ENCODE measurements at places on chromosomes 12 and 14.

DNA sequence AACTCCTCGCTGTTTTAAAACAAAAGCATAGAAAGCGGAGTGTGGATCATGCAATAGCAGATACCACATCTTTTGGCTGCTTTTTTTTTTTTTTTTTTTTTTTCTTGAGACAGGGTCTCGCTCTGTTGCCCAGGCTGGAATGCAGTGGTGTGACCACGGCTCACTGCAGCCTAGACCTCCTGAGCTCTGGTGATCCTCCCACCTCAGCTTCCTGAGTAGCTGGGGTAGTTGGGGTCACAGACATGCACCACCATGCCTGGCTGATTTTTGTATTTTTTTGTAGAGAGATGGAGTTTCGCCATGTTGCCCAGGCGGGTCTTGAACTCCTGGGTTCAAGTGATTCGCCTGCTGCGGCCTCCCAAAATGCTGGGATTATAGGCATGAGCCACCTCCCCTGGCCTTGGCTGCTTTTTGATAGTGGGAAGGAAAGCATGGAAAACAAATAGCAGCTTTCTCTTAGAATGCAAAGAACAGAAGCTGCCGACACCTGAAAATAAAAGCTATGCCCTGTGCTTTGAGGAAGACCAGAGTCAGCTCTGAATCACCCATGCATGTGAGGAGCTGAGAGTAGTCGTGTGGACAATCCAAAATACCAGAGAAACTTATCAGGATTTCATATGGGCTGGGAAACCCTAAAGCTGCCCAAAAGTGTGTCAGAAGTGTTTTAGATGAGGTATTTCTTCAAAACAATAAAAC lies 3.6 kb upstream of the ELK3 start:
- DNase-seq, result no peak

DNA sequence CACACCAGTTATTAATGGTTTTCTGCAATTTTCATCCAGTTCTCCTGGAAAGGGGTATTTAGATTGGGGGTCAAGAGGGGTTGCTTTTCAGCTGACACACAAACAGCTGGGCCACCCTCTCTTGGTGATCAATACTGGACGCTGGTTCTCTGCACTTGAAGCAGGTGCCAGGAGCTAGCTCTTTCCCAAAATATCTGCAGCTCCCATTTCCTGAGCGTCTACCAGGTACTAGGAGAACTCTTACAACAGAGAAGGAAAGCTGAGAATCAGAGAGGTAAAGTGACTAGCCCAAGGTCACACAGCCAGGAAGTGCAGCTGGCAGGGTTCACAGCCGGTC lies 1.2 kb downstream of the TESC start:
- DNase-seq, result no peak

DNA sequence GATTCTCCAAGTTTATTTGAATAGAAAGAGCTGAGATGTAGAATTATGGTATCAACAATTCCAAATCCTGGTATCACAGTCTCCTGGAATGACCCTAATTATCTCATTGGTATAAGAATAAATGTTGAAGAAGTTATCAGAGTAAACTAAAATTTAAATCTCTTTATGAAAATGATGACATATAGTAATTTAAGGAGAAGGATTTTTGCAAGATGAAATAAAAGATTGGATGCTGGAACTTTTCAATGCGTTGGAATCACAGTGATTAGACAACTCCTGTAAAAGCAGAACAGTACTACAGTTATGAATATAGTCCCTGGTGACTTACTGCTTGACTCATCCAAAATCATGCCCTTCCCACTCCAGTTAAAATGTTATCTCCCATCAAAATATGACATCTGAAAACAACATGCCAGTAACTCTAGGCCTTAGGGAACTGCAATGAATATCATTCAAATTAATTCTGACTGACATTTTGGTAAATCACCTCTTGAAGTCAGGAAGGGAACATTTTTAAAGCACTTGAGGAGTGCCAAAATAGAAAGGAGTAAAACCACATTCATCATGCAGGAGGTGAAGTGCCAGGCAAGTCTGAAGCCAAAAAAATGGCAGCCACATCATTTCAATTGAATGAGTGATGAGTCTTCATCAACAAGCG lies 197.8 kb upstream of the PRKD1 start:
- no peak for DNase-seq

- DNase-seq, result no peak
Measured at GRCh38 chr12:101859664-101860607, 17.4 kb upstream of the DRAM1 start.

DNA sequence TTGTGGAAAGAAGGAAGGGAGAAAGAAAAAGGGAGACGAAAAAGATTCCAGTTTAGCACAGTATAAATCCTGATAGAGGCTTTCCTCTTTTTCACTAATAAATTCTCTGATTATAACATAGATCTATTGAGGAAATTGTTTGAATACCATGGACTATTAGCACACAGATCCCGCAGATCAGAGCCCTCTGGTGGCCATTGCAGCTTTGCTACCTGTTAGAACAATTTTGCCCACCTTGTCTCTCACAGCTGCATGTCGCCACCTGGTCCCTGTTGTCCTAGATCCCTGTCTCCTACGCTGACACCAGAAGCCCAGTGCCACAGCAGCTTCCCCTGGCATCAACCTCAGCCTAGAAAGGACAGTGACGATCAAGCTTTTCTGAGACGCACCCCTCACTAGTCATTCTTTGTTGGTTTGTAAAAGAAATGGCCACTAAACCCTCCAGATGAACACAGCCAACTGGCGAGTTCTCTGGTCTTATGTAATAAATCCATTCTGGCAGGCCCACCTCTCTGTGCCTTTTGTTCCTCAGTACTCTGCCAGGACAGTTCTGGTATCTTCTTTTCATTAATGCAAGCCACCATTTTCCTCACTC lies 9.9 kb downstream of the GPHB5 start:
- no peak for DNase-seq

GRCh38 chr14:37018571-37019240 lies 153.7 kb downstream of the SLC25A21 start:
- DNase-seq, result no peak

Data from lower leg skin (tissue), 4 donors.